Naive thymus-derived CD8-positive, alpha-beta T cell (primary cell): ENCODE measurements at places on chromosomes 12 and 14.

GRCh38 chr14:64826333-64826732 is 53.4 kb downstream of the SPTB start:
- no peak for DNase-seq

DNA sequence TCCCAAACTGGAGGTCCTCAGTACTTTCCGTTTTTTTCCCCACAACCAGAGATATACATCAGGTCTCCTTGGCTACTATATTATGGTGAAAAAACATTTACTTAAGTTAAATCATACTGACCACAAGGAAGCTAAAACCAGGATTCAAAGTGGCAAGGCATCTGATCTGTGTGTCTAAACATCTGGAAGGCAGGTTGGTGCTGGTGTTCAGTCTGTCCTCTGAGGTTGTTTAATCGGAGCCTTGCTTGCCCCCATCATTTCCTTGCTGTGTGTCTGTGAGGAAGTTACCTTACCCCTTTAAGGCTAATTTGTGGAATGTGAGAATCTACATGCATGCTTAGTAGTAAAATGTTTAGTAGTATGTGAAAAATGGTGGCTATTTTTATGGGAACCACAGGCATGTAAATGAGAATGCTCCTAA is 75.6 kb downstream of the GALNT4 start:
- DNase-seq = no peak

DNA sequence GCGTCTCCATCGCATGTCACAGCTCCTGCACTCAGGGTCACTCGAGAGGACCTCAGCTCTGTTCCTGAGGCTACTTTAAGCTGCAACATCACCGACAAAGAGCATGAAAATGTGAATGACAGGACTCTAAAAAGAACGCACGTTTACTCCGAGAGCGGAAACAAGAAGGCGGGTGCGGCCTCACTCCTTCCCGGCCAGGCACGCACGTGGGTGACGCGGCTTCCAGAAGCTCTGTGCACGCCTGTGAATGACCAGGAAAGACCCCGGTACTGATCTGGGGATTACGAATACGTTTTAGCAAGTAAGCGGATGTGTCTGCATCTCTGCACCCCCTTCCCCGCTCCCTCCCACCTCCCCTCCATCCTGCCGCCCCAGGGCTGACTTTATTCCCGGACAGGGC is 15.2 kb upstream of the GALNT9 start:
- DNase-seq = no peak

GRCh38 chr12:66279123-66279712 is 23.1 kb upstream of the HELB start:
- peak; percentile 63 for DNase-seq

DNA sequence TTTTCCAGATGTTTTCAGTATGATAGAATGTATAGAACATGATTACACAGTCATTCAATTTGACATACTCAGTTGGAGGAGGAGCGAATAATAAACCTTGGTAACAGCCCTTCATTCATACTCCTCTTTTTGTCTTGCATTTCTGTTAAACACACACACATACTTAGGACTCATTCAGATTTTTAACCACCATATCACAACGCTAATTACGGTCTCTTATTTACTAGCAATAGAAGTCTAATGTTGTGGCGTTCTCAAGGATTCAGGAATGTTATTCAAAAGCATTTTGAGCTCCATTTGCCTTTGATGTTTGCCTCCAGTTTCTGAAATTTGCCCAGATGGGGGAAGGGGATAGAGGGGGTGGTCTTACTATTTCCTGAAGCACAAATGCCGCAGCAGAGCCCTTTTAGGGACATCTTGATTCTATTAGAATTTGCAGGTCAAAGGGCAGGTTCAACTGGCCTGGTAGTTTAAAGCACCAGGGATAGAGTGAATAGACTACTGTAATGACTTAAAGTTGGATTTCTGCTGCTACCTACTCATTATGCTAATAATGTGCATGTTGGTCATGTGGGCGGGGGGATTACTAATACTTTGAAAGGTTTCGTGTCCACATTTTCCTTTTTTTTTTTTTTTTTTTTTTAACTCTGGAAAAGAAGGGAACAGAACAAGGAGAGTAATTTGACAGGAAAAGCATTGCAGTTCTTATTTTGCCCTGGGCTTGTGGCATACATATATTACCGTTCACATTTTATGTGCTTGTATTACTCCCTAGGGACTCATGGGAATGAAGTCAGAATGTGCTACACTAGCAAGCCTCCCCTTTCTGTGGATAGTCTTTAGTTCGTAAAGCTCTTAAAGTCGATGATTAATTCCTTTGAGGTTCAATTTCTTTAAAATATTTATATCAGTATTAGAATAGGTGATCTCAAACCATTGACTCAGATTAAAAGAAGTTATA is 226.8 kb downstream of the FBXL14 start:
- no peak for DNase-seq

DNA sequence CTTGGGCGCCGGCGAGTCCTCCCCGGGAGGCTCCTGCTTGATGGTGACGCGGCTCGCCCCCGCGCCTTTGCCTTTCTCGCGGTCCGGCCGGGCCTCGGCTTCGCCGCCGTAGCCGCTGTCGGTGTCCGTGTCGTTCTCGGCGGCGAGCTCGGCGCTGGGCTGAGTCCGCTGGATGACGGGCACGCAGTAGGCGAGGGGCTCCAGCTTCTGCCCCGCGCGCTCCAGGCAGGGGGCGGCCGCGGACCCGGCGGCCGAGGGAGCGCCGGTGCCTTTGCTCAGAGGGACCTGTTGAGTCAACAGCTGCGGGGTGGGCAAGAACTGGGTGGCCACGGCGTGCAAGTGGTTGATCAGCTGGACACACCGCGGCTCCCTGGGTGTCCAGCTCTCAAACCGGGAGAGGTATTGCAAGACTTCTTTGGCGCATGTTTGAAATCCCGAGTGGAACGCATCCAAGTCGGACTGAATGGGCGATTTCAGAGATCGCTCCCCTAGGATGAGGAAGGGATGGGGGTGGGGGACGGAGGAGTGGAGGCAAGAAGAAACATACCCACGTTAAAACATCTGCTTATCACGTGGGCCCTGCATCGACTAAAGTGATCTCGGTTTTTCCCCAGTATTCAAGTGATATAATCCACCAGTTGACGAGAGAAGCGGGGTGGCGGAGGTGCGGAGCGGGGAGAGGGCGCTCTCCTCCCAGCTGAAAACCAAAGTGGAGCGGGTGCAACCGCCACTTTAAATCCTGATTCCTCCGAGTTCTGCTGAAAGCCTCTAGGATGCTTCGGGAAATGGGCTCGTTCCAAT is 2.0 kb downstream of the BHLHE41 start:
- DNase-seq = no peak

GRCh38 chr14:47507861-47508260 is 167.5 kb downstream of the MDGA2 start:
- no peak for DNase-seq

GRCh38 chr14:89959853-89960445 is 4.2 kb downstream of the TDP1 start:
- DNase-seq = no peak

DNA sequence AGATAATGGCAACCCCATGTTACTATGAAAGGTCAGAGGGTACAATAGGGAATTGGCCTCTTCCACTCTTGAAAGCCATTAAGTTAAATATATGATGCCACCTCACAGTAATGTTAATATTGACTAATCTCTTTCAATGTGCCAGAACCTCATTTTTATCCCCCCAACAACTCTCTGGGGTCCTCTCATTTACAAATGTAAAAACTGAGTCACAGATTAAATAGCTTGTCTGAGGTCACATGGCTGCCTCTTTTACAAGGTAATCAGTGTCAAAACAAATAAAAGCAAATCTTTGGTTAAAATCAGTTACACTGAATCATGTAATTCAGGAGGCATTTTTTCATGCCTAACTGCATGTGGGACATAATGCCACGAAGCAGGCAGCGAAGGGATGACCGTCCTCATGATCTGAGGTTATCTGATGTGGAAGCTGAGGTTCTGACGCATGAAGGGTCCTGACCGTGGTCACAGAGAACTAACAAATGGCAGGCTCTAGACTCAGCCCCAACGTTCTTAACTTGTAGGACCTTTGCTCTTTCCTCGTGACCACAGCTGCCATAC is 78.5 kb downstream of the PTPN21 start:
- no peak for DNase-seq

- DNase-seq = no peak
These were observed 301.1 kb downstream of the DUSP6 start for GRCh38 chr12:89051065-89051677.

DNA sequence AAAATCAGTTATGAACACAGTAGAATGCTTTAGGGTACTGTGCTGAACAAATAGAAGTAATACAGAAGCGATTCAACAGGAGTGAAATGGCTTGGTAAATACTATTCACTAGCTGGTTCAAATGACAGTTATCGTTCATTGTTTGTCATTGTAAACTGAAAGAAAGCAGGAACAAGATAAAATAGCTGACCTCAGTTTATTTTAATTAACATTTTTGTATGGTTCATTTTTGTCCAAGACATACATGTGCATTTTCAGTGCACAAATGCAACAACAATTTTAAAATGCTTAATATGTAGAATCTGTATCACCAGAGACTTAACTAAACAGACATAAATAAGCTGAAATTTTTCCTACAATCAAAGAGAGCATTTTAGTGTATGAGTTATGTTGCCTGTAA is 49.9 kb downstream of the ALX1 start:
- DNase-seq = no peak

GRCh38 chr12:127238107-127238506 is 1028.9 kb upstream of the TMEM132C start:
- DNase-seq = no peak

DNA sequence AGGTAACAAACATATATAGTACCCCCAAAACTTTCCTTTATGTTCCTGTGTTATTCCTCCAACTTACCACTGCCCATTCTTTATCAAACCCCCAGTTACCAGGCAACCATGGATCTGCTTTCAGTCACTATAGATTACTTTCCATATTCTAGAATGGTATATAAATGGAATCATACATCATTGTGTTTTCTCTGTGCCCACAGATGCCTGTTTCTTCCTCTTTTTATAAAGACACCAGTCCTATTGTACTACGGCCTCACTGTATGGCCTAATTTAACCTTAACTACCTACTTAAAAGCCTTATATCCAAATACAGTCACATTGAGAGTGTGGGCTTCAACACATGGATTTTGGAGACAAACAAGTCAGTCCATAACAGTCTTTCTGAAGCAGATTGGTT is 2.6 kb downstream of the TAS2R14 start:
- DNase-seq = no peak

GRCh38 chr14:101072070-101072469 is 168.5 kb upstream of the RTL1 start:
- DNase-seq = no peak

- DNase-seq = no peak
These were observed 44.2 kb downstream of the SLC6A12 start for GRCh38 chr12:169528-170370.

GRCh38 chr12:114974826-114975639 is 291.1 kb upstream of the TBX3 start:
- DNase-seq = no peak

DNA sequence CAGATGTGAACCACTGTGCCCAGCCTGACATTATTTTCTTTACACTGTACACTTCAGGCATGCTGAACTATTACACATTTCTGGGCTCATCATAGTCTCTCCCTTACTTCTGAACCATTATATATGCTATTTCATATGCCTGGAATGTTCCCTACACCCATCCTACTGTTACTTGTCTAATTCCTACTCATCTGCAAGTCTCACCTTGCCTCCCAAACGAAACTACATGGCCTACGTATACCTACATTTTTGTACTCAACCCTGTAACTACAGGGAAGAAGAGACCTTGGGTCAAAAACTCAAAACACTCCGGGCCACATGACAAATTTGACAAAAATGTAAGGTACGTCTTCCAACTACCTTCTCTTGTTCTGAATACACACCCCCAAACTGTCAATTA is 9.5 kb upstream of the EEA1 start:
- no peak for DNase-seq

DNA sequence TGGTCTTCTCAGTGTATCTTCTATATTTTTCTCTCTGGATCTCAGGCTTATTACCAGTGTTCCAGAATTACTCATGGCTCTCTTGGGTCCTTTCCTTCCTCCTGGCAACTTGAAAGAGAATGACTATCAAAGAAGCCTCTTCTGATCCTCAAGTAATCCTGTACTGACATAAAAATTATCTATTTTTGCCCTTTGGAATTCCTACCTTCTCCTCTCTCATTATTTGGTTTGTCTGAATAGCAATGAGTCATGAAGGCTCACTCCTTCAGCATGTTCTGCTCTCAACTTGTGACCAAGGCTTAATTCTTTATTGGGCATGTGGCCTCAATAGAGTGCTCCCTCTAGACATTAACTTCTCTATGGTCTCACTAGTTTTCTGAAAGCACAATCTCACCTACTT is 553.6 kb upstream of the ATP2B1 start:
- DNase-seq = no peak

GRCh38 chr12:54592316-54592715 is 3.9 kb upstream of the PPP1R1A start:
- DNase-seq = no peak

DNA sequence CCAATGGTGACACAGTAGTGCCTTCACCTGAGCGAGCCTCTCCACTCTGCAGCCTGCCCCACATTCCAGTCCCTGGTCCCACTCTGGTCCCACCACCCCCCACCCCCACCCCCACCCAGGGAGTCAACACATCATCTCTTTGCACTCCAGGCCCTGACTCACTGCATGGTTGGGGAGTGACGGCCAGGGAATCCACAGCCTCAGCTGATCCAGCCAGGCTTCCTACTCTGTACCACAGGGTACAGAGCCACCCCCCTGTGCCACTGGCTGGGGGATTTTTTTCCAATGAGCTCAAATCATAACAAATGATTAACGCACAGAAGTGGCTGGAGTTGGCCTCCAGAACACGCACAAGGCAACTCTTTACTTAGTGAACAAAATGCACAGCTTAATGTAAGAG is 233.7 kb downstream of the NTF3 start:
- no peak for DNase-seq

DNA sequence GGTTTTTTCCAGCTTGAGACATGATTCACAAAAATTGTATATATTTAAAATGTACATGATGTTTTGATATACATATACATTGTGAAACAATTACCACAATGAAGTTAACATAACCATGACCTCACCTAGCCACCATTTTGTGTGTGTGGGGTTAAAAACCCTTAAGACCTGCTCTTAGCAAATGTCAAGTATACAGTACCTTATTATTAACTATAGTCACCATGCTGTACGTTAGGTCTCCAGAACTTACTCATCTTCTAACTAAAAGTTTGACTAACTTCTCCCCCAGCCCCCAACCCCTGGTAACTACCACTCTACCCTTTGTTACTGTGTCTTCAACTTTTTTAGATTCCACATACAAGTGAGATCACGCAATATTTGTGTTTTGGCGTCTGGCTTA is 52.6 kb downstream of the EIF2S3B start:
- no peak for DNase-seq

DNA sequence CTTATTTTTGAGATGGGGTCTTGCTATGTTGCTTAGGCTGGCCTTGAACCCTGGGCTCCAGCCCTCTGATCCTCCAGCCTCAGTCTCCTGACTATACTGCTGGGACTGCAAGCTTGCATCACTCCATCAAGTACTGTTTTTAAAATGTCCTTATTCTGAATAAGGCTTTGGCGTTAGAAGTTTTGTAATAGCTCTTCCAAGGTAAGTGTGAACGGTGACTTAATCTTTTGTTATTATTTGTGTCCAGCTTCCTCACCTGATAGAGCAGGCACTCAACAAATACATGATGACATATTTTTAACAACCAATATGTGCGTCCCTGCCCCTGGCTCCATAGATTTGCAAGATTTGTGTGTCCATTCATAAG is 1.4 kb downstream of the C1RL start:
- no peak for DNase-seq
